ENCODE measurements at places on chromosomes 2 and 18.

- DNase-seq = no peak
Measured at GRCh38 chr2:159146996-159147666, 139.4 kb downstream of the WDSUB1 start.

GRCh38 chr18:6561862-6562291 lies 147.2 kb upstream of the L3MBTL4 start:
- DNase-seq = no peak

- DNase-seq = no peak
Measured at GRCh38 chr2:144364944-144365738, 154.8 kb downstream of the ZEB2 start.

- DNase-seq = no peak
Measured at GRCh38 chr2:13260402-13260801, 543.7 kb downstream of the TRIB2 start.

DNA sequence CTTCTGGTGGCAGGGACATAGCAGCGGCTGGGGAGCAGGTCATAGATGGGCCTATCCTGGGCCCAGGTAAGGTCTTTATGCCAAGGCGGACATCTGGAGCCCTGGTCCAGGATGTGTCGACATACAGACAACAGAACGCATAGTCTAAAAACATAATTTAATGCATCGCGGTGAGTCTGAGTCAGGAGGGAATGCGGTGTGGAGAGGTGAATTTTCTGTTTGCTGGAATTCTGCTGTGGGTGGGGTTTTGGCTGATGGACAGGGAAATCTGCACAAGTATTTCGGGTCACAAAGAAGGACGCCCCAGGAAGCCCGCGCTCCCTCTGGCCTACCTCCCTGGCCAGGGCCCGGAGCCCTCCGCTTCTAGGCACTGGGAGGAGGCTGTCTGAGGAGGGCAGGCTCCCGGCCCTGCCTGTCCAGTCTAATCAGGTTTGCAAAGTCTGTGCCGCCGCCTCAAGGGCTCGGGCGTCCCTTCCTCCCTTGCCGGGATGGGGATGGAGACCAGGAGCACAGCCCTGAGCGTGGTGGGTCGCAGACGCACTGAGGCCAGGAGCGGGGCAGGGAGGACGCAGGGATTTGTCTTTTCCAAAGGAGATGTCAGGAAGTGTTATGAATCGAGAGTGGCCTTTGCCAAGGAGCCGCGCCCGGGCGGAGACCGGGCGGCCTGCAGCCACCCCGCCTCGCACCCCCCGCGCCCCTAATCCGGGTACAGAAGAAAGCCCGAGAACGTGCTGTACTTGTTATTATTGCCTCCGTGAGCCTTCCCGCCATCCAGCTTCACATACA lies 2.3 kb downstream of the C1QL2 start:
- no peak for DNase-seq

GRCh38 chr18:53093636-53094035 lies 753.6 kb downstream of the DCC start:
- no peak for DNase-seq

DNA sequence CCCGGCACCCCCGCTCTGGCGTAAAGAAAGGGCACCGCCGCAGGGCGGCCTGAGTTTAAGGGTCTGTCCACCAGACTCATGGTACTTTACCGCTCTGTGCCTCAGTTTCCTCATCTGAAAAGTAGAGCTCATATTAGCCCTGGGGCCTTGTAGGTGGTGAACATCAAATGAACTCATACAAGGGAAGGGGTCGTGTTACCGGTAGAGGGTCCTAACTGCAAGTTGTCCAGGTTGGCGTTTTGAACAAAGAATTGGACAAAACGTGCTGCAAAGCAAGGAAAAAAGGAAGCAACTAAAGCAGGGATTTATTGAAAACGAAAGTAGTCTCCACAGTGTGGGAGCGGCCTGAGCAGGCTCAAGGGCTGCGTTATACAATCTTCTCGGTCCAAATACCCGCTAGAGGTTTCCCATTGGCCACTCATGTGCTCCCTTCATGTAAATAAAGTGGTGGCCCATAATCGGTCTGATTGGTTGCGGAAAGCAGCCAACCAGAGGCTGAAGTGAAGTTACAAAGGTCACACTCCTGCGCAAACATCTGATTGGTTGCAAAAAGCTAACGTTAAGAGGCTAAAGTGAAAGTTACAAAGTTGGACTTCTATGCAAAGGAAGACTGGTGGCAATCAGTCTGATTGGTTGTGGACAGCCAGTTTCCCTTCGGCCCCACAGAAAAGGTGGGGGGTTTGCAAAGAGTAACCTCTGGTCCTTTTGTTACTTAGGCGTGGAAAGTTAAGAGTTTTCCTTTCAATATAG lies 80.7 kb upstream of the LDLRAD4 start:
- DNase-seq = peak; percentile 52

DNA sequence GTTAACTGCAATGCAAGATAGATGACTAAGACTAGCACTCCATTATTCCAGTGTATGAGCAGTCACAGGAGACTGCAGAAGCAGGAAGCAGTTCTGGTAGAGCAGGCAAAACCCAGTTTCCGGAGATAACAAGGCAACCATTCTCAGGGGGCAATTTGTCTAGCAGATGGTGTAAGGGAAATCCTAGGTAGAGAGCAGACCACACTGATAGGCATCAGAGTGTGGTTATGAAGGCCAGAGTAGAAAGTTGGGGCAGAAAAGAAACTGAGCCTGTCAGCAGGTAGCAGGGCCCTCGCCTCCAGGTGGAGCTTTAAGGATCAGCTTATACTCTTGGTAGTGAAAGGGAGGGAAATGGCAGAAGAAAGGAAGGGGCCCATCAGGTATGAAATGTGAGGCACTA lies 164.4 kb downstream of the PDE11A start:
- no peak for DNase-seq
